ENCODE measurements at places on chromosomes 5 and 9.

- no peak for DNase-seq
Observed at GRCh38 chr5:50547303-50547702, 106.2 kb upstream of the EMB start.

DNA sequence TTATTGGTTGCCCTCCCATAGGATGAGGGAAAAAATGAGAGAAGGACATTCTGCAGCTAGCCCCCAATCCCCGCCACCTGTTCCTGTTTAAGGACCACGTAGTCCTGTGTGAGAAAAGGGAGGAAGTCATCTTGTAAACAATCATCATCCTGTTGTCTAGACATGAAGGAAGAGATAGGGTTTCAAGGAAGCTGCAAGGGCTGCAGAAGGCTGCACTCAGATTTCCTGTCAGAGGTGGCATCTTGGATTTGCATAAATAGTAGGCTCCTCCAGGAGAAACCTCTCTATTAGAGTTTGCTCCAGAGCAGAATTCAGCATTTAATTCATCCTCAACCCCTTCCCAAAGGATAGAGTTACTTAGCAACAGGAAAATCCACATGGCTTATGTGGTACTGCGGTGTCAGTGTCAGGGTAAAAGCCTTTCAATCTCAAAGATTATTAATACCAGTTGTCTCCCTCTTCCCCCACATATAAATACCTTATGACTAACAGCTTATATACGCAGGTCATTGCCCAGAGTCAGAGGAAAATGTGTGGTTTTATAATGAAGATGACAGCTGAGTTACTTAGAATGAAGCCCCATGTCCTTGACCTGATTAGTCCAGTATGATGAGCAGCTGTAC is 4.6 kb upstream of the DNAJC18 start:
- peak; percentile 90 for DNase-seq

GRCh38 chr5:170466988-170467707 is 36.7 kb upstream of the KCNIP1 start:
- peak; percentile 69 for DNase-seq

GRCh38 chr5:83322273-83322924 is 149.1 kb upstream of the VCAN start:
- DNase-seq: peak; percentile 40

DNA sequence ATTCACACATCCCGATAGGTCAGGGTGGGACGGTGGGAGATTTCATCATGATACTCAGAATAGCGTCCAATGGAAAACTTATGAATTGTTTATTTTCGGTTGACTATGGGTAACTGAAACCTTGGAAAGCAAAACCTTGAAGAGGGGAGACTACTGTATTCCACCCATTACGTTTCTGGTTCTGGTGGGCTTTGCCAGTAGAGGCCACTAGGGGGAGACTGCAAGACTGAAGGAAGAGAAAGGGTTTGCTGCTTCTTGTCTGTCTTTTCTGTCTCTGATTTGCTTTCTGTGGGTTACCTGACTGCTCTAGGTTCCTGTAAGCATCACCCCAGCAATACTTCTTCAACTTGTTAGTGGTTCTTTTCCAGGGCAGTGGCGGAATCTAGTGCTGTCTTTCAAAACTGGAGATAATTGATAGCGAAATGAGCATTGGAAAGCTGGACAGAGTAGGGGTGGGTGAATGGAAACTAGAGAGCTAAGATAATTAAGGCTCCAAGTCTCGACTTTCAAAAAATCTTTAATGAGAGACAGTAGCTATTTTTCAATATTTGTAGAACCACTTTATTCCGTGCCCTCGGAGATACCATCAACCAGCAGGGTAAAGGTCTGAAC is 27.0 kb downstream of the GRIN3A start:
- no peak for DNase-seq

DNA sequence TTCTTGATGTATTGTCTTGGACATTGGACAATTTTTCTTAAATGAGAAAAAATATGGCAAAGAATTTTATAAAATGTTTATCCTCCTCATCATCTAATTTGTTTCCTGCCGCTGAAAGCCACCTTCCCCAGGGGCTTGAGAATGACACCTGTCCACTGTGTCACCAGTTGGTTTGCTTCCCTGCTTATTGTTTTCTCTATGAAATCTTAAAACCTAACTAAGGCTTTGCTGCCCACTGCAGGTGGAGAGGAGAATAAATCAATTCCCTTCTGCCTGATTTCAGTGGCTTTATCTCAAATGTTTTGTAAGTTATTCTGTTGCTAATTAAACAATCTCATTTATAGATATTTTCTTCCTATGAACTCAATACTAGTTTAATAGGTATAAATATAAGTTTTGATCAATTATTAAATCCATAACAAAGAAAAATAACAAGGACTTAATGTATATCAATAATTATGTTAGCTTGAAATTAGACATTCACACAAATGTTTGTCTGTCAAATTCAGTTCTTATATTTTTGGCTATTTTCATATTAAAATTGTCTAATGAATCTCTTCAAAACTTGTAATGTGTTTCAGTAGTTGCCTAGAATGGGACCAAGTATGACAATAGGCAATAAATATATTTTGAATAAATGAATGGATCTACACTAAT is 822.5 kb downstream of the PTPRD start:
- no peak for DNase-seq

- DNase-seq: no peak
Observed at GRCh38 chr5:137564398-137564961, 65.4 kb upstream of the SPOCK1 start.

DNA sequence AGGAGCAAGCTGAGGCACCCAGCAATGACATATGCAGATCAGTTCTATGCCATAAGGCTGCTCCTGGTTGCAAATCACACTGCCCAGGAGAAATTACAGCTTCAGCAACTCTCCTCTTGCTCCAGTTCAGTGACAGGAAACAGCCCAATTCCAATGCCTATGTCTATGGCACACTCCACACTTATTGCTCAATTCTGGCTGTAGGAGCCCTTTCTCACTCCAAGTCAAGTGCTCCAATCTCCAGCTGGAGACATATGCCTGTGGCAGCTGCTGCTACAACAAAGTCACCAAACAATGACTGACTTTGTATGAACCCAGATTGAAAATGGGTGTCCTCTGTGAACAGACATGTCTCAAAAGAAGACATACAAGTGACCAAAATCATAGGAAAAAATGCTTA is 31.8 kb upstream of the PLCXD3 start:
- DNase-seq: no peak
